Caki2 (cell line): ENCODE measurements at places on chromosomes 3 and 15. TPM values are rescaled to one million over a fixed set of nuclear protein-coding genes. Genes with fewer than 3 reads are reported as not detected.

Gene DGKG
- total RNA-seq = 15.0 and 16.4 TPM in 2 replicates

Gene P2RY13
- not detected in 2 replicates for total RNA-seq

DNA sequence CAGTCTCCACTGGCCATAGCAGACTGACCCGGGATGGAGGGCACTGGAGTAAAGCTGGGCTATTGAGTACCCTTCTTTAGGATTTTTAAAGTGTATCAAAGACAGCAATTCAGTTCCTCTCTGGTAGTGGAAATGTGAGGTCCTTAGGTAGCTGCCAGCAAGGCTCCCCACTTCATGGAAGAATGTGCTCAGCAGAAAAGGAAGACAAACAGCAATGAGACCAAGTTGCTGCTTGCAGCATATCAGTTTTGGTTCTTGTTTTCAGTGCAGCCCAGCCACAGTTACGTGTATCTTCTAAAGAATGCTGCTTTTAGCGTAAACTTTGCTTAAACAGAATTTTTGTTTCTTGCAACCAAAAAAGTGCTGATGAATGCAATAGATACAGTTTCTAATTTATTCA lies 374.0 kb upstream of the CBLB start:
- DNase-seq = no peak

DNA sequence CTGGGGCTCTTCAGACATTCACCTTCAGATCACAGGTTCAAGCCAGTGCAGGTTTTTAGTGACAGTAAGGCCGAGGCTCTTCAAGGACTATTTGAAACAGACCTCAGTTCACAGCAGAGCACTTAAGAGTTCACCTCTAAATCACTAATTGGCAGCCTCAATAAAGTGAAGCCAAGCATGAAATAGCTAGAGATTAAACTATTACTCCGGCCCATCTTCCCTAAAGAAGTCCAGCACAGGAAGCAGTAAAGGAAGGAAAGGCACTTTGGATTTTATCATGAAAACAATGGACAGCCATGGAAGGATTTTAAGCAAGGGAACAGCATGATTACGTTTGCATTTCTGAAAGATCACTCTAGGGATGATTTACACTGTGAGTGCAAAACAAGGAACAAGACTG lies 27.6 kb upstream of the ARL6 start:
- DNase-seq = no peak

- DNase-seq = no peak
Observed at GRCh38 chr3:177144922-177145321, 52.4 kb downstream of the TBL1XR1 start.

GRCh38 chr3:131795390-131796090 lies 239.3 kb downstream of the CPNE4 start:
- DNase-seq = peak; percentile 53

DNA sequence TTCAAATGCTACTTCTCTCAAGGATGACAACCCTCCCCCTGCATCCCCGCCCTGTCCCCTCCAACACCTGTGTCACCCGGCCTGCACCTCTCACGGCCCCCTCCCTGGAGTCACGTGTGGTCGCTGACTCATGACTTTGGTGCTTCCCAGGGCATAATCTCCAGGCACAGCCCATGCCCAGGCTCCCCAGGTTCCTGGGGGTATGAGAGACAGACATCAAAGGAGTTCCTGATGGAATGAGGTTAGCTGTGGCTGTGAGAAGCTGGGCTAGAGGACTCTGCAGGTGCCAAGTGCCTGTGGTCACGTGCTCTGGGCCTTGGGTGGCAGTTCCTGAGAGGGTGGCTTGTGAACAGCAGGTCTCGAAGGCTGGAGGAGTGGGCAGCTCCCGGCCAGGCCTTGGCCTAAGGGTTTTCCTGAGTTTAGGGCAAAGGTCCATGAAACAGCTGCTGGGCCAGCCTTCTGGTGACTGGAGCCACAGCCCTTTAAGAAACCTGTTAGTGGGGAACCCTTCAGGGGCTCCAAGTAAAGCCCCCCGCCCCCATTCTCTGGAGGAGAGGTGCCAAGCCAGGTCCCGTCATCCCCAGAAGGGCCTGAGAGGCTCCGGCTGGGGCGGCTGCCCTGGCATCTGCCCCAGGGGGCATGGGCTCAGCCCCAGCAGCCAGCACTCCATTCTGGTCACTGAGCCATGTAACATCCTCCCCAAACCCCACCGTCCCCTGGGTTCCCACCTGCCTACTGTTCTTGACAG lies 230.0 kb downstream of the XXYLT1 start:
- no peak for DNase-seq

DNA sequence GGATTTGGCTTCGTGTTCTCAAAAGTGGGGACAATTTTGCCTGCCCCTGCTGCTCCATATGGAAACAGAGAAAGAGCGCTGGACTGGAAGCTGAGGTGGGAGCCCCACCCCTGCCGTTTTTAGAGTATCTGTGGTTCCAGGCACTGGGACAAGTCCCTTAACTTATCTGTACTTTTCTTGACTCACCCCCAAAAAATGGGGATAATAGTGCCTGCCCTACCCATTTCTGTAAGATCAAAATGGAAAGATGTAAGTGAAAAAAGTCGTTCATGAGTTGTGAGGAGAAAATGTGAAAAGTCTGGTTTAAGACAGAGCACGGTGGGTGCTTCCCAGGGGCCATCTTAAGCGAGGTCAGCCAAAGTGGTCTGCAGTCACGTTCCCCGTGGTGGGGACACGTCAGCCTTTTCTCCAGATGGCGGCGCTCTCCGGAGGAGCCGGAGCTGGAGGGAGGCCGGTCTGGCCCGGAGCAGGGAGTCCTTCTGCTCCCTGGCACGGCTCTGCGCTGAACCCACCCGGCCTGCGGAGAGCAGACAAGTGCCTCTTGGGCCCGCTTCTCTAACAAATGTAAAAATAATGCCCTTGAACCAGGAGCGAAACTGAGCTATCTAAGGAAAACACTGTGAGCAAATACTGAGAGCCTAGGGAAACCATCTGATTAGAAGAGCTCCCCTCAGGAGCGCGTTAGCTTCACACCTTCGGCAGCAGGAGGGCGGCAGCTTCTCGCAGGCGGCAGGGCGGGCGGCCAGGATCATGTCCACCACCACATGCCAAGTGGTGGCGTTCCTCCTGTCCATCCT lies at the start of gene CLDN18:
Gene CLDN18, plus strand, starts transcription at position 690 of the 797 bp plus-strand sequence. Its CDS starts 61 bp downstream, at position 751.
- no peak for DNase-seq

Gene SLC2A2
- not detected in 2 replicates for total RNA-seq

Gene DPH3
- 4.4 and 8.5 TPM in 2 replicates for total RNA-seq

DNA sequence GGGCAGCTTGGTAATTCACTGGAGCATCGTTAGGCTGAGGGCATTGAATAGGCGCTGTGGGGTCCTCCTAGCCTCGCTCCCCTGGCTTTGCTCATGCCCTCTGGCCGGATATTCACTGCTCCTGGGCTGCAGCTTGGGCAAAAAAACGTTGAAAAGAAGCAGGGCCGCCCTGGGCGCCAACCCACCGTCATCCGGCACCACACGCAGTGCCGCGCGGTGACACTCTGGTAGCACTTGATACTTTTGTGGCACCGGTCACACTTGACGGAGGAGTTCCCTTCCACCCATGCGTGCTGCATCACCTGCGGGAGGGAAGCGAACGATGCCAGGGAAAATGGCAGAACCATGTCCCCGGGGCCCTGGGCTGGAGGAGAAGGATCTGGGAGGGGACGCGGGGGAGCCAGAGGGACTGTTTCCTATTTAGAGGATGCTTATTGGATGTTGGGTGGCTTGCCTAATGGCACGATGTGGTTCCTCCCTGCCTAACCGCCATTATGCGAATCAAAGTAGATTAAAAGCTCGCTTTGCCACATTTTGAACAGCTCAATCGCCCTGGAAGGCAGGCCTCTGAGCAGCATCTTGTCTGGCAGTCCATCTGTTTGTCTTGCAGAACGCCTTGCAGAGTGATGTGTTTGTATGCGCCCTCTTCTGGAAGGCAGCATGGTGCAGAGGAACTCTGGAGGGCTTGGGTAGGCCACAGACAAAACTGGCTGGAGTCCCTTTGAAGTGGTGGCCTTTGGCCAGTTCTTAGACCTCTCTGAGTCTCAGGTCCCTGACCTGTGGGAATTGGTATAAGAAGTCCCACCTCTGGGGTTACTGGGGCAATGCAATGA lies 93.2 kb downstream of the DGKG start:
- no peak for DNase-seq

- no peak for DNase-seq
Observed at GRCh38 chr15:25787381-25787780, 75.7 kb downstream of the ATP10A start.

DNA sequence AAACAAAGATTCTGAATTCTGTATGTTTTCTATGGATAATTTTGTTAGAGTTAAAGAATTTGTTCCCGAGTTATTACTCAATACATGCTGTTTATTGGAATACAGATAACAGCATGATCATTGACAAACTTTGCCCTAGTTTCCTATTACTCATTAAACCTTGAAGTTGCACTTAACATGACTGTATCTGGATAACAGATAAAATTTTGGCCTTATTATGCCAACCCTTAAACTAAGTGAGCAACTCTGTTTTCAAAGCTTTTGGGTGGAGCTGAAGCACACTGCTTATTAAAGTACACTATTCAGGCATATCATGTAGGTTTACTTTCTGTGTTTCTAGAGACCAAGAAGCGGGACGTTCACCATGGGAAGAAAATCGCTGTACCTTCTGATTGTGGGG lies at the start of gene AADAC:
Gene AADAC, plus strand, starts transcription at position 318 of the 400 bp plus-strand sequence. Its CDS starts 47 bp downstream, at position 365.
- DNase-seq = no peak

DNA sequence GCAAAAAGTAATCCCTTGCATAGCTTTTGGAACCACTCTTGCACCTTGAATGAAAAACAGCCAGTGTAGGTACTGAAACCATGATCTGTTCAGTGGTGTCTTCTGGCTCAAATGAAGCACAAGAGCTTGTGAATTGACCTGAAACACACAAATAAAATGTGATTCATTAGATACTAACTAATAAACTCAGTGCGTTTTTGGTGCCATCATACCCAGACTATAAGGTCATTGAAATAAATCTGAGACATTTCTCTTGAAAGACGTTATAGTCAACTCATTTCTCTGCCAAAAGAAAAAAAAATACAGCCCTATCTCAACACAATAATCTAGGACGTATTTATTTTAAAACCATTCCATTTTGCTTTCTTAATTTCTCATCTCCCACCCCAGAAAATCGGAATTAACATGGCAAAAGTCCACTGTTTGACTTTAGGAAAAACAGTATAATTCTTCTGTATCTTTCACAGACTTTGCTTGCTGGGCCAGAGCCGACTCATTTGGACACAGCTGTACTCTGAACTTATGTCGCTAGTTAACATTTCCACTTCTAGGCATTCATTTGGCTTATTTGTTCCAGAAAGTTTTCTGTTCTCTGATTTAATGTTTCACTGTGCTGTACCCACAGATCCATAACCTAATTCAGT lies 284.9 kb upstream of the TBL1XR1 start:
- DNase-seq = no peak

- DNase-seq = no peak
Observed at GRCh38 chr15:99556011-99556410, 9.8 kb upstream of the MEF2A start.

Gene MGA
- 21.0 and 36.1 TPM in 2 replicates for total RNA-seq

Gene CCR3
- total RNA-seq = not detected in 2 replicates

DNA sequence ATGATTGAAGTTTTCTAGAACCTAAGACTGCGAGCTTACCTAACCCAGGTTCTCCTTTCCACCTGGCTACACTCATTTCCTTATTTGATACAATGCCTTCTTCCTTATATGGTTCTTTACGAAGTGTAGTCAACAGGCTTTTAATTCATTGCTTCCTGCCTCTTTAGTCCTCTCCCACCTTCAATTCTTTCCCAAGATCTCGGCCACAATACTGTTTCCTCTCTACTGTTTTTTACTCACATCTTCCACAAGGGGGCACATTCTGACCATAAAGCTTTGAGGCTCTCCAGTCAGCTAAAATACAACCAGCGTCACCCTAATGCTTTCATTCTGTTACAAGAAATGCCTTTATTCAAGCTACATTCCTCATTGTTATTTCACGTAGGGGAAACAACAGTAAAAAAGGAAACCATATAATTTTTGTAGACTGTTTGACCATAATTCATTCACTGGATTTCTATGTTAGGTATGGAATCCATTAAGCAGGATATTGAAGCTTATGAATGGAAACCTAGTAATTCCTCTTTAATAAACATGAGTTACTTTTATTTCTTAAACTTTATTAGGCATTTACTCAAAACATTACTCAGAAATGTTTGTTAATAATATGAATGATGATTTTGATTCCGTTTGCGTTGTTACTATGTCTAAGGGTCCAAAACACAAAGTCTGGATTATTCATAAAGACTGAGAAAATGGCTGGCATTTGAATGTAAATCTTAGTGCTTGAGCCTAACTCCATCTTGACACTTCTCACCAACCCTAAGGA lies 29.5 kb upstream of the VEPH1 start:
- DNase-seq = peak; percentile 82
